ENCODE measurements at places on chromosomes 7 and 10. TPM values are rescaled to one million over a fixed set of nuclear protein-coding genes. Genes with fewer than 3 reads are reported as not detected.

WNT2 gene
- total RNA-seq, result 9.0 TPM

SLC16A9 gene
- 0.83 TPM for total RNA-seq

GRCh38 chr7:116052006-116052405 lies 21.4 kb upstream of the TFEC start:
- no peak for DNase-seq
- no peak overlapping the region for H3K27ac ChIP-seq
- no peaks in the 10 kb centered on the region for H3K36me3 ChIP-seq
- H3K27me3 ChIP-seq, result no peaks in the 10 kb centered on the region
- no peaks in the 10 kb centered on the region for H3K4me1 ChIP-seq

GRCh38 chr7:22287412-22287811 lies 69.5 kb downstream of the RAPGEF5 start:
- H3K27me3 ChIP-seq, result no peaks in the 10 kb centered on the region
- H3K36me3 ChIP-seq, result no peaks in the 10 kb centered on the region
- no peak overlapping the region for H3K4me3 ChIP-seq
- no peaks in the 10 kb centered on the region for H3K4me1 ChIP-seq
- DNase-seq, result no peak

GRCh38 chr7:102321351-102322201 lies 34.7 kb downstream of the SPDYE6 start:
- no peaks in the 10 kb centered on the region for H3K4me1 ChIP-seq
- no peak for DNase-seq
- H3K4me3 ChIP-seq, result no peak overlapping the region
- H3K27me3 ChIP-seq, result peaks cover 2% of the 10 kb centered on the region
- H3K36me3 ChIP-seq, result no peaks in the 10 kb centered on the region
- no peak overlapping the region for H3K27ac ChIP-seq
